ENCODE measurements at places on chromosomes 6 and 20.

DNA sequence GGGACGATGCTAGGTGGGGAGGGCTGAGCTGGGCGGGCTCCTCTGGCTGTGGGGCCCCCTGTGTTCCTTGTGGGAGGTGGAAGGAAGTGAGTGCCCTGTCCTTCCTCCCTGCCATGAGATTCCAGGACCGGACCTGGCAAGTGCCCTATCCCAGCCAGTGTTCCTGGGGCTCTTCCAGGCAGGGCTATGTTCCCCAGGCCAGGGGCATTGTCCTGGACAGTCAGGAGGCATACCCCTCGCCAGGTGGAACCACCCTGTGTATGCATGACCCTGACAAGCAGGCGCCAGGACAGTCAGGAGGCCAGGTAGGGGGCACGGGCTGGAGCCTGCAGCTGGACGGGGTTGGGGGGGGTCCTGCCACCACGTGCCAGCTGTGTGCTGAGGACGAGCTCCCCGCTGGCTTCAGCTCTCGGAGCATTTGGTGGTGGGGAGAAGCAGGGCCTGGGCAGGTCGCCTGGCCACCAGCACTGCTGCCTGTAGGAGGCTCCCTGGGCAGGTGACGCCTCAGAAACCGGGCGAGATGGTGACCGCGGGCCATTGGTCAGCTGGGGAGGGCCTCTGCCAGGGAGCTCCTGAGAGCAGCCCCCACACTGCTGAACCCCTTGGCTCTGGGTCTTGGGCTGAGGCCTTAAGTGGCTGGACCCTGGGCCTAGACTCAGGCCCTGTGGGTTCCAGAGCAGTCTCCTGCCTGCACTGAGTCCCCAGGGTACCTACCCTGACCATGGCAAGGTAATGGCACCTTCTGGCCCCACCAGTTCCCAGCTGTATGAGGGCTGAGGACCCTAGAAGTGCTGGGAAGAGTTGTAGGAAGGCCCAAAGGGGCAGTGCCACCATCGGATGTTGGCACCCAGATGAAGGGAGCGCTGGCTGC, 694 bp downstream of the SLC17A9 start:
- DNase-seq, result no peak

DNA sequence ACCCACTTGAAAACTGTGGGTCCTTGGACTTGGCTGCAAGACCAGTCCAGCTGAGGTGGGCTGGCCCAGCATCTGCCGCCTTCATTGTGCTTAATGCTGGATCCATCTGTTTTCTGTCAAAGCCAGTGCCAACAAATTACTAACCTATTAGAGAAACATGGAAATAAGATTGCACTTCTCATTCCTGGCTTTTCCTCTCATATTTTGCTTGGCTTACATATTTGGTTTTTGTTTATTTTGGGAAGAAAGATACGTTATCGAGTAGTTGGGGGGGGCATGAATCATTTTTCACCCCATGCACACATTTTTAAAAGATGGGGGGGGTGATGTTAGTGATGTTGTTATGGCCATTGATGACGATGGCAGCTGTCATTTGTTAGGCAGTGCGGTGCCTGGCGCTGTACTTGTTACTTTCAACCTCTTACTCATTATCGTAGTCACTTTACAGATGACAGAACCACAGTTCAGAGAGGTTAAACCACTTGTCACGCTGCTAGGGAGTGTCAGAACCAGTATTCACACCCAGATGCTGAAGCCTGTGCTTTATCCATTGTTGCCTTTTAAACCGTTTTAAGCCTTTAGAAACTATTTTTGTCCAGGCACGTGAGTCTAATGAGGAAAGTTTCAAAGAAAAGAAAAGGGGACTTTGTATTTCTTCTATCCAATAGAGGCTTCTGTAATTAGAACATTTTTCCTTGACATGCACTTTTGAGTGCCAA, 180.0 kb downstream of the TMEM242 start:
- DNase-seq, result peak; percentile 74

GRCh38 chr6:144360401-144360800, 75.3 kb downstream of the UTRN start:
- DNase-seq, result no peak

GRCh38 chr6:166112580-166112979, 55.1 kb downstream of the TBXT start:
- no peak for DNase-seq

DNA sequence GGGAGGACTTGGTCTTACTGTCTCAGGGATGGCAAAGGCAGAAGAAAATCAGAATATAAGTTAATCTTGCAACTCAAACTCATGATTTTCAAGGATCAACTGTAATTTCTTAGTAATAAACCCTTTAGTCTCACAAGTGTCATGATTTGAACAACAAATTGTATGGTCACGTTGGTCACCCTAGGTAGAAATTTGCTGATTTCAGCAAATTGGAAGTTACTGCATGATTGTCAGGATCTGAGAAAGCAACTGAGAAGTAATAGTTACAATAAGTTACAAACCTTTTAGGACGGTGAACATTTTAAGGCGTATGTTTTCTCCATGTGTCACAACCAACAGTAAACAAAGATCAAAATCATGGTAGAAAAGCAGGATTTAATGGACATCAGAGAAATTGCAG, 375.2 kb downstream of the PLCB1 start:
- DNase-seq, result no peak

- no peak for DNase-seq
These were observed 155.5 kb downstream of the ANKRD60 start for GRCh38 chr20:58072695-58073671.

DNA sequence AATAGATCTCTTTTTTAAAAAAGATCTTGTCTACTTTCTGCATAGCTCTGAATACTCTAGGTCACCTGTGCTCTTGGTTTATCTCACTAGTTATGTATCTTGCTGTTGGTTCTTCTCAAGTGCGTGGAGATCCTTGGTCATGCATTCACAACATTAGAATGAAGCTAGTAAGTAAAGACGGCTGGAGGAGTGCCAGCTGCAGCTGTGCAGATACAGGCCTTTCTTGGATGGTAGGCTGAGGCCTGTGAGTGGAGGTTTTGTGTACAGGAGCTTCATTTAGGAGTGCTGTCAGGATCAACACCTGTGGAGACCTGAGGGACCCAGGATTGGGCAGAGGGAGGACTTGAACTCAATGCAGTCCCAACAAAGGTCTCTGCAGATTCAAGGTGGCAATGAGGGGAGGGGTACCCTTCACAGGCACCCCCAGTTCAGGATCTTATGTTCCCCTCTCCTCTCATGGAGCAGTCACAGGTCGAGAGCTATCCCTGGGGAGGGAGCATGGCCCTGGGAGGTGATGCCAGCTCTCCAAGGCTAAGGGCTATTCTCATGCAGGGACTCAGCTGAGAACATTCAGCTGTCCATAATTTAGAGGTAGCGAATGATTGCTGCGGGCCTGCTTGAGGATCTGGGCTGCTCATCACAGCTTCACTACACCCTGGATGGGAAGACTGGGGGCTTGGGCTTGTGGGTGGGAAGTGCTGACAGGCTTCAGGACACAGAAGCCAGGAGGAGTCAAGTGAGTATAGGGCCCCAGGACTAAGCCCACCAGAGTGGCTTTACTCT, 98.9 kb upstream of the ENPP5 start:
- DNase-seq, result no peak

- DNase-seq, result no peak
These were observed 51.7 kb downstream of the FAM50B start for GRCh38 chr6:3900744-3901336.

DNA sequence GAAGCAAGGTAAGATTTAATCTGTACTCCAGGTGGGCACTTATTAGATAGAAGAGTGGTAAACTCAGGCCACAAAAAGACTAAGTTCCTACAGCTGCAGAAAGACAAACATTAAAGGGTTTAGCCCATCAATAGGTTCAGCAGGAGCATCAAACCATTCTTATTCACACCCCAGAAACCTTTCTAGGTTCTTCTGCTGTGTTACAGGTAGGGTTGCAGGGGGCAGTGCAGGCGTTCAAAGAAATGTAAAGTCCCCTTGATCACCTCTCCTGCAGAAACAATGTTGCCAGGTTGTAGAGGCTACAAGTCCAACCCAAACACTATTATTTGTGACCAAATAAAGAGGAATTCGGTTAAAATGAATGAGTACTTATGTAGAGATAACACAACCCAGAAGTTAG, 31.8 kb downstream of the PHACTR1 start:
- no peak for DNase-seq

- DNase-seq, result no peak
These were observed 60.8 kb downstream of the TGM2 start for GRCh38 chr20:38104285-38104684.

DNA sequence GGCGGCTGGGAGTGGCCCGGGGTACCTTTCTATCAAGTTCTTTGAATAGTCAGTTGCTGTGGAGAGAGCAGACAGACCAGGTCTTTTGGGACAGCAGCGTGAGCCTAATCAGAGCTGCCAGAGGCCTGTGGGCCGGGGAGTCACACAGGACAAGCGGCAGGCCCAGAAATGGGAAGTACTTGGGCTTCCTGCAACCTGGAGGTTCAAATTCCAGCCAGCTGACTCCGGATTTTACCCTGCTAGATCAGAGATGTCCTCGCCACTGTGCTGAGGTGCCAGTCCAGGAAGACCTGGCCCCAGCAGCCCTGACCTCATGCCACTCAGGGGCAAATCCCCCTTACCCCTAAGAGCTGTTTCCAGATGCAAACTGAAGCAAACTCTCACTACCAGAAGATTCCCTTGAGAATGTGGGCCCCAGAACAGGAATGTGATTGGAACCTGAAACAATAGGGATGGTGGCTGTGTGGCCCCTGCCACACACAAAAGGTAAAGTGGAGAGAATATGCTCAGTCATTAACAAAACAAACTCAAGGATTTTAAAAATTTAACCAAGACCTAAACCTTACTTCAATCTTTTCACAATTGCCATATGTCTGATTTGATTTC, 9.7 kb downstream of the BEND3 start:
- DNase-seq, result no peak

GRCh38 chr20:20073801-20074371, 21.6 kb downstream of the CFAP61 start:
- DNase-seq, result no peak

- DNase-seq, result no peak
These were observed 932 bp downstream of the PACRG start for GRCh38 chr6:162728706-162729105.

DNA sequence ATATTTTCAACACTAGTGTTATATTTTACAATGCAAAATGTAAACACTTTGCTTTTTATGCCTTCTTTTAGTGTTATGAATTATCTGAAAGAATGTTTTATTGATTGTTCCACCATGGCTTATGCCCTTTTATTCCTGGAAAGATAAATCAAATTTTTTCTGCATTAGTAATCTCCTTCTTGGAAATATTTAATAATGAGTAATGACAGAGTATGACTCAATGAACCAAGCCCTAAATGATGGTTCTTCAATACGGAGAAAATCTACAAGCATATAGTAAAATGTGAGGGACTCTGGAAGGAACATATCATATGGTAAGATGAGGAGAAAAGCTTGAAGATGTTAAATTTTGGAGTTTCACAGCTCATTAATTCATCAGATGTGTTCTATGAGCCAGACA, 929.6 kb downstream of the C6orf118 start:
- DNase-seq, result no peak

DNA sequence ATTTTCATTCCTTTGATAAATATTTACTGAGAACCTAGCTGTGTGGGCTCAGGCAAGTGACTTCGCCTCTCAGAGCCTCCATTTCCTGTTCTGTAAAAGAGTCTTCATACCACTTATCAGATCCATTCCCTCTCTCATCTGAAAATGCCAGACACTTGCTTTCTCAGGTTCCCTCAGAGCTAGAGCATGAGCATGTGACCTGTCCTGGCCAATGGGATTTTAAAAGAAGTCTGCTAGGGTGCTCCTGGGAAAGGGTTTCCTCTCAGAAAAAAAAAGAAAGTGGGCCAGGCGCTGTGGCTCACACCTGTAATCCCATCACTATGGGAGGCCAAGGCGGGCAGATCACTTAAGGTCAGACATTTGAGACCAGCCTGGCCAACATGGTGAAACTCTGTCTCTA, 5.3 kb downstream of the KCNB1 start:
- DNase-seq, result no peak

GRCh38 chr6:21595285-21596144, 2.0 kb downstream of the SOX4 start:
- no peak for DNase-seq

DNA sequence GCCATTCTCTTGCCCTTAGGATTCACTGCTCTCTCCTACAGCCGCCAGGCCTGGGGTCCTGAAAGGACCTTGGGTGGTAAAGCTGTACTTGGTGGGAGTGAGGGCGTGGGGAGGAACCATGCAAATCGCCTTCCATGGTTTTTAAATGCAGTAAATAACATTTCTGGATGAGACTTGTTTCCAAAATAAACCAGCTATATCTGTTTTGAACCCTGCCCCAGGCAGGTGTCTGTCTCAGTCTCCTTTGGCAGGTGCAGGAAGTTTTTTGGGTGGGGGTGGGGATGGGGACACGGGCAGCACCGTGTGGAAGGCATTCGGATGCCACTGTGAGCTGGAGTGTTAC, 14.3 kb downstream of the ITPA start:
- no peak for DNase-seq

DNA sequence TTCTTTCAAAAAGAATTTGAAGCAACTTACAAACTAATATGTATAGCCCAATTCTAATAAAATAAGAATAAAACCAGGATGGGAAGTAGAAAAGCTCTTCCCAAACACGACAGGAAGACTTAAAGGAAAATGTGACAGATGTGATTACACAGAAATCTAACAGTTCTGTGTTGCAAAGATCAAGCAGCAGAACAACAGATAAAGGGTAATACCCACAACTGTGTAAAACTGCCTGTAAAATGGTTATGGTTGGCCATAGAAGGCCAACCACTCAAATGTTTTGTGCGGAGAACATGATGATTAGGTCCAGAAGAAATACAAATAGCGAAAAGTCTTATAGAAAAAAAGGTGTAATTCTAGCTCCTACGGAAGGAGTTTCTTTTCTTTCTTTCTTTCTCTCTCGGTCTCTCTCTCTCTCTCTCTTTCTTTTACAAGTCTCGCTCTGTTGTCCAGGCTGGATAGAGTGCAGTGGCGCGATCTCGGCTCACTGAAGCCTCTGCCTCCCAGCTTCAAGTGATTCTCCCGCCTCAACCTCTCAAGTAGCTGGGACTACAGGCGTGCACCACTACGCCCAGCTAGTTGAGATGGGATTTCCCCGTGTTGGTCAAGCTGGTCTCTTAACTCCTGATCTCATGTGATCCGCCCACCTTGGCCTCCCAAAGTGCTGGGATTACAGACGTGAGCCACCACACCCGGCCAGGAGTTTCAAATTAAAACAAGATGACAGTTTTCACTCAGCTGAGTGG, 128.5 kb downstream of the QRSL1 start:
- DNase-seq, result no peak

- DNase-seq, result no peak
These were observed 46.9 kb upstream of the ENPP5 start for GRCh38 chr6:46217671-46218131.

GRCh38 chr6:69487688-69488087, 309.1 kb downstream of the LMBRD1 start:
- no peak for DNase-seq

DNA sequence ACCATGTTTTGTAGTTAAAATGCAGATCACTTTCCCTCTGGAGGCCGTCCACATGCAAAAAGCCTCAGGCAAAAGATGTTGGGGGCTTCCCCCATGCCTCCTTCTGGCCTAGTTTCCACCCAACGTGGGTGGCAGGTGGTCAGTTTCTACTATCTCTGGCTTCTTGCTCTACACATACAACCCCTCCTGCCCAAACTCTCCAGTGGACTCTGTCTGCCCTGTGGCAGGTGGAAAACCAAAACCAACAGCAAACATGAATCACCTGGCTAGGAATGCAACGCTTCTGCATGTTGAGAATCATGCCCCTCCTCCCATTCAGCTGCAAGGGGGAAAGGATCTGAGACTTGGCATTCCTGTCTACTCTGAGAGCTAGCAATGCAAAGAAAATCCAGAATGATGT, 94.8 kb downstream of the MBOAT1 start:
- no peak for DNase-seq

Measured in HS-27A (cell line).